NCI-H1048 (cell line): ENCODE measurements at places on chromosomes 12 and 14.
A peak's percentile ranks its signal among the peaks of the same experiment; 100 is the strongest.

- DNase-seq, result no peak
These were observed 114.3 kb downstream of the KSR2 start for GRCh38 chr12:117854339-117855012.

DNA sequence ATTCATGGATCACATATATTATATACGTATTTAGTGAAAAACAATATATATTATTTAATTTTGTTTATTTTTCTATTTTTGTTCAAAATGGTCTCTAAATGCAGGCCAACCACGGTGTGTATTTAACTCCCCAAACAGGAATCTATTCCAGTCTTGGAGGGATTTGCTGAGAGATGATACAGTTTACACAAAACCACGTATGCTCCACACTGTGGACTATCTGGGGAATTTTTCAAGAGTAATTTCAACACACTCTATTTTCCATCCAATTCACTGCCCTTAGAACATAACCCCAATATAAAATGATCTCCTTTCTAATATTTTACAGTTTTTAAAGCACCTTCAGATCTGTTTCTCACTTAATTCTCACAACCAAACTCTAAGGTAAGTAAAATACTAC lies 15.3 kb downstream of the EML1 start:
- no peak for DNase-seq

DNA sequence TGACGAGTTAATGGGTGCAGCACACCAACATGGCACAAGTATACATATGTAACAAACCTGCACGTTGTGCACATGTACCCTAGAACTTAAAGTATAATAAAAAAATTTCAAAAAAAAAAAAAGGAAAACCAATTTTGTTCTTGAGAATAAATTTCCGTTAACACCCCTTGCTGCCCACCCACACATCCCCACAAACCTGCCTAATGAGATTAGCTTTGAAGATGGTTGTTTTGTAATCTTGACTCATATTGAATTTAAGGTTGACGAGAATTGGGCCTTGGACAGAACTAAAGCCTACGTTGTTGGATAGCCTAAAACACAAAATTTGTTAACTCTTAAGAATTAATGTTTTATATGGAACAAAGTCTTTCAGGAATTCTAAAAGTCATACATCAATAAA lies 52.9 kb downstream of the SYT1 start:
- DNase-seq, result no peak

DNA sequence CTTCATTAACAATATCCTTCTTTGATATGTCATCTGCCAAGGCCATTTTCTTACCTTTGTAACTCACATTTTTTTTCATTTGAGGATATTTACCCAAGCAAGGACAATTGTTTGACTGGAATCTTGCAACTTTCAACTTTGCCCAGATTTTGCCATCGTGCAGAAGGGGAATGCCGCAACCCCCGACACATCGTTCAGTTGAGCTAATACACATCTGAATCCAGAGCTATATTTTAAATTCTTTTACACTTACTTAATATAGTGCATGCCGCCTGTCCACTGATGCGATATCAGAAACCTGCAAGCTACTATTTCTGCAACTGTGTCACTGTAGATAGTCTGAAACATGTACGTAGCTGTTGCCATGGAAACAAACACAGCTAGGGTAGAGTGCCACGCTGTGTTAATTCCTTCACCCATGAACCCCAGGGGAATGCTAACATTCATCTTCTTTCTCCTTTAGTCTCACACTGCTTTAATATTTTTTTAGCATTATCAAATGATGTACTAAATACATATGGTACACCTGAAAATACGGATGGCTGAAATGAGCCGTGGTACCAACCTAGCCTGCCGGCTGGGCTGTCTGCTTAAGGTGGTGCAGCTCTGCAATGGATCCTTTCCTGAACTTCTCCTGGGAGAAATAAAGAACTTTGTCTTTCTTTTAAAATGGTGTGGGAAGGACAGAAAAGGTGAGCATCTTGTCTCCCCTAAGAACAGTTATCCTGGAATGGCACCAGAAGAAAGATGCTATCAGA lies 77.0 kb upstream of the FOXN3 start:
- no peak for DNase-seq

DNA sequence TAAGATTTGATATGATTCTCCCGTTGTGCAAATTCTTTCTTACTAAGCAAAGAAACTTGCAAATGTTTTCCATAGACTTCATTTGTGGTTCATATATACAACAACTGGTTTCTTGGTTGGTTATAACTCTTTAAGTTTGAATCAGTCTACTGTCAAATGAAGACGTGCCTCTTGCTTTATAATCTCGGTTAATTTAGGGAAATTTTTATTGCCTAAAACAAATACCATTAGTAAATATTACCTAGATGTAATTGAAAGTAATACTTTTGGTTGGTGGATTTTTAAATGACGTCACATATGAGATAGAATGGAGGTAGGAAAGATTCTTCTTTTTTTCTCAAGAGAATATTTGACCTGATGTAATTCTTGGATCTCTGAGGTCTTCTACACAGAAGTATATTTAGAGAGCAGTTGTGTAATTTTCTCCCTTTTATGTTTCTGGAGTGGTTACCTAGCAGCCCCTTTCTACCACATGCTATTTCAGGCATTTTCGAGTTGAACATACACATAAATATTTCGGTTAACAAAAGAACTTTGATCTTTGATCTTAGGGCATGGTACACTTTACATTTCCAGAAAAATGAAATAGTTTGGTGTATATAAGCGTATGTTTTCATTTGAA lies 1.7 kb downstream of the ATF7IP start:
- DNase-seq, result no peak

DNA sequence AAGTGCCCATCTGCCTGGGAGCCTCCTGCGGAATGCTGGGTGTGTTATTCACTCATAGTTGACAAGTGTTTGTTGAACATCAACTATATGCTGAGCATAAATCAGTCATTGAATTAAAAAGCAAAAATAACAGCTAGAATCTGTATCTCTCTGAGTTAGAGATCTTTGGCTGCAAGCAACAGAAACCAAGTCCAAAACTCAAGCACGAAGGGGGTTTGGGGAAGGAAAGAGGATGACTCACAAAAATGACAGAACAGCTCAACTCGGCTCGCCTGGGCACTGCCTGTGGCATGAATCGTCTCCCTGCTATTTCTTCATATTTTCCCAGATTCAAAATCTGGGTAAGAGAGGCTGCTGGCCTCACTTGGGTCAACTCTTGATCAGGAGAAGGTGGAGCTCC lies 72.6 kb upstream of the NCOR2 start:
- DNase-seq, result no peak

DNA sequence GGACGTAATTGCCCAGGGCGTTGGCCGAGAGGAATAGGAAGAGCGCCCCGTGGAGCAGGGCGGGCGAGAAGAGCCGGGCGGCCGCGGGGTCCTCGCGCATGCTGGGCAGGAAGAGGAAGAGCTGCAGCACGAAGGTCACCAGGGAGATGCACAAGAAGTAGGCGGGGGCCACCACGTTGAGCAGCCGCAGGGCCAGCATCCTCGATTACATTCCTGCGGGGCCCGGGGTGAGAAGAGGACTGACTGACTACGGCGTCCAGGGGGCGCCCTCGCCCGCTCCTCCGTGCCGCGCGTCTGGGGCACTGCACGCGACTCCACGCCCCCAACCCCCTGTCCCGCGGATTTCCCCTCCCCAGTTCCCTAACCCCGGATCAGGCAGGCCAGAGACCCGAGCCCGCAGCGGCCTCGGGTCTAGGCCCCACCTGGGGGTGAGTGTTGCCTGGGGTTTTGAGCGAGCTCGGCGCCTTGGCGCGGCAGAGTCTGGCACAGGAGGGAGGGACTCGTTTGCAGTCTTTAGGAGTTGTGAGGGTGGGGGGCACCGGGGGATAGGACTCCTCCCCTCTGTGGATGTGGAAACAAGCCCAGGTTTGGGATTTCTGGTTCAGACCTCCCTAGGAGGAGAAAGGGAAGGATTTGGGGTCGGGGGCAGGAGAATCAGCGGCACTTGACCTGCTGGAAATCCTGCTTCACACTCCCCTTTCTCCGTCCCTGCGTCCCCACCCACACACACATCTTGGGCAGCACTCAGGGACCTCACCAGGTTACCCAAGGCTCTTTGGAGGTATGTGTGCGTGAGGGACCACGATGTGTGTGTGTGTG lies 1.8 kb downstream of the ZDHHC22 start:
- no peak for DNase-seq

DNA sequence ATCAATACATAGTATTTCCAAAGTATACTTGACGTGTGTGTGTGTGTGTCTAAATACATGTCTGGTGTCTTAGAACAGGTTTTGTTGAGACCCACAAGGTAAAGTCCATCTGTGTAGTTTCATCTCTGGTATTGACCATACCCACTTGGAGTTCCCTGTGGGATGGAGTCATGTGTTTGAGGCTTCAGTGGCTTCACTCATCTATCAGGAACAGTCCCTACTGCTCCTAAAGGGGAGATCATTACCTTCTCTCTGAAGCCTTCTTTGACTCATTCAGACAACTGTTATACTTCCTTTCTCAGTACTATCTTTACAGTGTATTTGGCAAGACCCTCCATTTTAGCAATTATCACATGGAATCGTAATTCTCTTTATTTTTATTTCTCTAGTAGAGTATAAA lies 14.2 kb downstream of the RAB21 start:
- no peak for DNase-seq

GRCh38 chr14:79742142-79742541 lies 469.2 kb downstream of the DIO2 start:
- no peak for DNase-seq

DNA sequence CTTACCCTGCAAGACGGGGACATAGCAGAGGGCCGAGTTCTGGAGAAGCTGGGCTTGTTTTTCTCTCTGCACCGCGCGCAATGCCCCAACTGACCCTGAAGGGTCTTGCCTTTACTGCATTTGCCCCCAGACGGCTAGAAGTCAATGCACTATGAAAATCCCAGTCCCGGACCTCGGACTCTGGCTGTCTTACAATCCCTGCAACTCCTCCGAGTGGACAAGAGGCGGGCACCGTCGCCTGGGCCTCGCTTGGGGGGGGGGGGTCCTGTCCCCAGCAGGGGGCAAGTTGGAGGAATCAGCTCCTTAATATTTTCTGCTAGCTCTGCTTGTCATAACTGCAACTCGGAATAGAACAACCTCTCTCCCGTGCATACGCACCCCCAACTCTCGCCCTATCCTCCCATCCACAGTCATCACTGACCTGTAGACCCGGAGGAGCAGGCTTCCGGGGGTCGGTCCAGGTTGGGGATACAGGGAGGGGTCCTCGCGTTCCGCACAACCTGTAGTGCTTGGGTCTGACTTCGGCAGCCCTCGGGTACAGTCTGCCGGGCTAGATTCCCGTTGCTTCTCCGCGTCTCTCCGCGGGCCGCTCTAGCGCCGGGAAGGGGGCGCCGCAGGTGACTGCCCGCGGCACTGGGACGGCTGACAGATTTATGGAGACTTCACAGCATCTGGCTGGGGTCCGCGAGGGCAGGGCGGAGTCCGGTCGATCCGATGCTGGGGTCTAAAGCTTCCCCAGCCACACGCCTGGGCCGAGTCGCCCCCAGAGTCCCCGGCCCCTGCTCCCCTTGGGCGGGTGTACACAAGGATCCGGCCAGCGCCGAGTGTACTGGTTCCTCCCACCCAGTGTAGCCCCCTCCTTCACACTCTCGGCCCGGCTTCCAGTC lies 3.3 kb upstream of the PAX9 start:
- no peak for DNase-seq

DNA sequence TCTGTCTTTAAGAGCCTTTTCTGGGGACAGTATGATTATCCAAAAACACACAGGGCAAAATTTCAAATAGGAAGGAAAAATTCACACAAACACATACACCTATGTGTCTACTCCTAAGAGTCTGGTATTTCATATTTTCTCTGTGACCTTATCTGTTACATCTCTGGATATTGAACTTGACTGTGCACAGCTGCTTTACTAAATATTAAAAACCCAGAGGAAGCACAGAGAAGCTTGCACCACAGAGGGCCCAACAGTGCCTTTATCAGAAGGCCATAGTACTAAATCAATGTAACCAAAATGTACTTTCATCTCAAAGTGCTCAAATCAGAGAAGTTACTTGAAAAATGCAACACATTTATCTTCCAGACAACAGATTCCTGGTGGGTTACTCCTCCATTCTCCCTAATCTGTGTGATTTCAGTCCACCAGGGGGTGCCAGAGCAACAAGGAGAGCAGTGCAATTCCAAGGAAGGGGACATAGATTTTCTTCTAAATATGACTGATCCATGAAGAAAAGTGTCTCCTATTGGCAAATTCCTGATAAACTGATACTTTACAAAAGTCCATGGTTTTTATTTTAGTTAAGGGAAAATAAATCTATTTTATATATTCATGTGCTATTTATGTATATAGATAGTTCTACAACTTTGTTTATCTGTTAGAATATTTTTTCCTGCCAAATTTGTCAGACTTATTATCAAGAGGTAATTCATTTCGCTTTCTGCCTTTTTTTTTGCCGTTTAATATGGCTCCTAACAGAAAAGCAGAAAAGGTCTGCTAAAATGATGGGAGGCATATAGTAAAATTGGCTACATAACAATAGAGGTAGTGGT lies 617.6 kb downstream of the LRFN5 start:
- DNase-seq, result peak; percentile 45

GRCh38 chr12:123089140-123089539 lies 61.8 kb downstream of the PITPNM2 start:
- DNase-seq, result no peak

GRCh38 chr14:79639613-79640012 lies 571.7 kb downstream of the DIO2 start:
- DNase-seq, result no peak

GRCh38 chr12:27426743-27427487 lies 19.6 kb upstream of the SMCO2 start:
- DNase-seq, result peak; percentile 21

DNA sequence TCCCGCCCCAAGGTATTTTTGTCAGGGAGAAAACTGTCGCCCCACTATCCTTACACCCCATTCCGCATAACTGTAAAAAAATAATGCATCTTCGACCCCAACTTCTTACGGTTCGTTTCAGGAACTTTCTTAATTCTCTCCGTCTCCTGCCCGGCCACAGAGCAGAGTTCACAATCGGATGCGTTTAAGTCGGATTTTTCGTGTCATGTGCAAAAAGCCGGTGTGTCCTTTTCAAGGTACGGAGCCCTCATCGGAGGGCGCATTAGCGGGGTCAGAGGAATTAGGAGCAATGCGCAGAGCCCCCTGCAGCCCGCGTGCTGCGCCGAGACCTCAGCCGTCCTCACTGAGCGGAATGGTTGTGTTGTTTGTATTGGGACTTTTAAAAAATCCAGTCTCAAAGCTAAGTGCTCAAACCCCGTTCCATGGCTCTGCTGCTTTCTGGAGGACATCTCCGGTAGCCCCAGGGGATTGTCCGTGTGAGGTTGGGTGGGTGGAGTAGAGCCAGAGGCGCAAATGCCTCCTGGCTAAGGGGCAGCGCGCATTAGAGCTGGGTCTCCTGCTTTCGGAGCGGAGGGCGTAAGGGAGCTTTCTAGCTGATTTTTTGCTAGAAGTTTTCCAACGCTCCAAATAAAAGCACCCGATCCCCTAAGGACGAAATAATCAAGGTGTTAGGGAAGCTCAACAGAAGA lies 3.9 kb upstream of the GSC start:
- DNase-seq, result no peak

- no peak for DNase-seq
These were observed 69.9 kb downstream of the MYRFL start for GRCh38 chr12:69894800-69895383.

DNA sequence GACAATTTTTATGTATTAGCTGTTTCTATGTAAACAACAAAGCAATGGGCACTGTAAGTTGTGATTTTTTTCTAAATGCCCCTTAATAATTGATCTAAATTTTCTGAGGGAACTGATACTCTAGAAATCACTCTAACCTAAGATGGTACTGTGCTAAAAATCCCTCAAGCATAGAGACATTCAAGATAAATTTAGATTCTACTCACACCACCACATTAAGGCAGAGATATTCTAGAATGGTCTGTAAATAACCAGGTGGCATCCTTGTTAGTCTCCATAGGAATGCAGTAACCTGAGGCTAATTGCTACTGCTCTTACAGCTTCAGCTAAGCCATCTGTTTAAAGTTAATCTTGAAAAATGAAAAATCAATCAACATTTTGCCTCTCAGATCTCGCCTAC lies 87.3 kb downstream of the SLC41A2 start:
- no peak for DNase-seq
